Stimulated activated effector memory CD8-positive, alpha-beta T cell treated with anti-CD3 and anti-CD28 coated beads, Interleukin-12 subunit alpha, Interleukin-12 subunit beta, amount 100 ng/mL, for 72 hours (primary cell): ENCODE measurements at places on chromosomes 6 and 20.

GRCh38 chr6:27604986-27605385 lies 132.1 kb upstream of the ZNF184 start:
- no peak for DNase-seq

GRCh38 chr6:105985098-105985815 lies 100.9 kb upstream of the PRDM1 start:
- no peak for DNase-seq

DNA sequence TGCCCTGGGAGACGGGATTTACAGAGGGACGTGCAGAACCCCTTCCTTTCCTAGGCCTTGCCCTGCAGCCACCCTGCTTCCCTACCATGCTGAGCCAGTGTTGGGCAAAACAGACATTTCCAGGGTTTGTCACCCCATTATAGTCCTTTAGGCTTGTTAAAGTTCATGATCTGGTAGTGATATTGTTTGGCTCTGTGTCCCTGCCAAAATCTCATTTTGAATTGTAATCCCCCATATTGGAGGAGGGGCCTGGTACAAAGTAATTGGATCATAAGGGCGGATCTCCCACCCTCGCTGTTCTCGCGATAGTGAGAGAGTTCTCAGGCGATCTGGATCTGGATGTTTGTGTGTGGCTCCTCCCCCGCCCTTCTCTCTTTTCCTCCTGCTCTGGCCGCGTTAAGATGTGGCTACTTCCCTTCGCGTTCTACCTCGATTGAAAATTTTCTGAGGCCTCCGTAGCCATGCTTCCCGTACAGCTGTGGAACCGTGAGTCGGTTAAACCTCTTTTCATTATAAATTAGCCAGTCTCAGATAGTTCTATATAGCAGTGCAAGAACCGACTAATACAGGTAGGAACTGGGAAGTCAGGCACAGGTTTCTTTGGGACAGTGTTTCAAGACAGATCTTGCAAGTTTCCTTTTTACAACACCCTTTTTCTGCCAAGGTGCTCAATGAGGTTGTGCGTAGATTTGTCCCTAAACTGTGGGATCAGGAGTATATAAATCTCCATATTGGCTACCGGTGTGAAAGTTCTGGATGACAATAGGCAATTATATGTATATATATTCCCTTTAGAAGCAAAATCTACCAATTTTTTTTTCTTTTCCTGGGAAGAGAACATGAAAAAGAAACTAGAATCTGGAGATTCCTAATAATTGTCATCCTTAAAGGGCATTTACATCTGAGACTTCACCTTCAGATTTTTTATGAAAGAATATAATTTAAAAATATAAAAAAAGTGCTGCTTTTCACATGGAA lies 152.1 kb downstream of the SAMD5 start:
- no peak for DNase-seq

DNA sequence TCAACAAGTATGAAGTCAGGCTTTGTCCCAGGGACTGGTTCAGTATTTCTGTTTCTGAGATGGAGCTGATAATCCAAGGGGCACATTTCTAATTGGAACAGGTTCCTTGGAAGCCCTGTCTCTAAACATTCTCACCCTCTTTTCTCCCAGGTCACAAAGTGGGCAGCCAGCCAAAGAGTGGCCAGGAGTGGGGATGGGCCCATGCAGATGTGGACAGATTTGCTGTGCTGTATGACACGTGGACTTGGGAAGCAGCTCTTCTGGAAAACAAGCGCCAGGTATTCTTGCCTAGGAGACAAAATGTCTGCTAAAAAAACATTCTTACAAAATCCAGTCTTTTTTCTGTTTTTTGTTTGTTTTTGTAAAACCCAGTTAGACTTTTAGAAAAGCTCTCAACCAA lies 140.2 kb downstream of the CD164 start:
- DNase-seq: no peak

- DNase-seq: no peak
Observed at GRCh38 chr6:25456249-25457040, 177.3 kb downstream of the CARMIL1 start.

- DNase-seq: no peak
Observed at GRCh38 chr6:105952772-105953690, 133.1 kb upstream of the PRDM1 start.

GRCh38 chr6:87645080-87645479 lies 55.1 kb downstream of the ORC3 start:
- peak; percentile 52 for DNase-seq

- no peak for DNase-seq
Observed at GRCh38 chr20:5539691-5540090, 210.5 kb upstream of the SHLD1 start.

DNA sequence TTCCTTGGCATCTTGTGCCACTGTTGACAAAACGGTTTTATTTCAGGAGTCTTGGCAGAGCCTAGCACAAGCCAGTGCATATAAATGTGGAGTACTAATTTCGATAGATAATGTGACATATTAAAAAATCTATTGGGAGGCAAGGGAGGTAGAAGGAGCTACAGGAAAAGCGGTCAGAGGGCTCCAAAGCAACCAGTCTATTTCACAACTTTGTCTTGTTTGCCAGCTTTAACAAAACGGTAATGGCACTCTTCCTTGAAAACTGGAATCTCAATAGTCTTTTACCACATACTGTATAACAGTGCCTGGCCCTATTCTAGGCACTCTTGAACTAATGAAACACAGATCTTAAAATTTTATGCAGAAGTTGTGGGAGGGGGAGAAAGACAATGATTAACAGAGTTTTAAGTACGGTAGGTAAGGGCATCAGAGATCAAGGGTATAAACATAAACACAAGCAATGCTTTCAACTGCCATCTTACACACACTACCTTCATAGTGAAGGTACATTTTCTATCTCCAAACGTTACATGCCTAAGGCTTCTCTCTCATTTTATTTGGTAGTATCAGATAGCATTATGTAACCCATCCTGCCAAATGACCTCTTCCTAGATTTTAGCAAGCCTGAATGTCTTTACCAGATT lies 33.5 kb upstream of the SYNCRIP start:
- no peak for DNase-seq

DNA sequence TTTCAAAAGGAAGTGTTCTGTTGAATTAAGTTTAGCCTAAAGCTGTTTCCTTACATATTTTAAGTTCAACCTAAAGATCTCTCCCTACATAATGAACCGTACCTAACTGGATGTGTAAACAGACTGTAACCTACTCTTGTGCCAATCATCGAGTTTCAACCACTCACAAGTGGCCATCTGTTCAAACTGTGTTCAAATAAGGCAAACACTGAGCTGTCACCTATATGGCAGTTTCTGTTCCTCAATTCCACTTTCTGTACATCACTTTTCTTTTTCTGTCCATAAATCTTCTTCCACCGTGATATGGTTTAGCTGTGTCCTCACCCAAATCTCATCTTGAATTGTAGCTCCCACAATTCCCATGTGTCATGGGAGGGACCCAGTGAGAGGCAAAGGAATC lies 428.6 kb downstream of the HACE1 start:
- no peak for DNase-seq

DNA sequence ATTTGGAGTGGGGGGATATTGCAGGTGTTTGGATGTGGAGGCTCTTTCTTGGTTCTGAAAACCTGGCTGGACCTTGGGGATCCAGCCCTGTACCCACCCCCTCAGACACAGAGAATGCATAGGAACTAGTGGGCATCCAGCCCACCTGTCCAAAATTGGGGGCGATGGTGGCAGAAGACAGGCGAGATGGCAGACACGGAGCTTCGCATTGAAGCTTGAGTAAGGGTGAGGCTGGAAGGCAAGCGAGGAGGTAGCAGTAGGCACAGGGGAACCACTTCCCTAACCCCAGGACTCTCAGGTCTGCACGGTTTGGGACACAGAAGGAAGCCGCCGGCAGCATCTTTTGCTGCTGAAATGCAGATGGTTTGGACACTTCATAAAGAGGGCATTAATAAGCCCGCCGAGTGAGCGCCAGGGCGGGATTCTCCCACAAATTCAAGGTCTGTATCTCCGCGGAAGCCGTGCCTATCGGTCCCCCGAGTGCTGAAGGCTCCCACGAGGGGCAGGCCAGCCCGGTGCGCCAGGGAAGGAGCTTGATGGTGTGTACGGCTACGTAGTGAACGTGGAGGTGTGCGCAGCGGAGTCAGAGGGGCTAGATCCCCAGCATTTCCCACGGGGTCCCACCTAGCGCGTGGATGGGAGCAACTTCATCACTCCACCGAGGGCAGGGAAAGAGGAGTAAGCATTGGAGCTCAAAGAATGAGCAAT lies 1.6 kb upstream of the FOXA2 start:
- DNase-seq: no peak

DNA sequence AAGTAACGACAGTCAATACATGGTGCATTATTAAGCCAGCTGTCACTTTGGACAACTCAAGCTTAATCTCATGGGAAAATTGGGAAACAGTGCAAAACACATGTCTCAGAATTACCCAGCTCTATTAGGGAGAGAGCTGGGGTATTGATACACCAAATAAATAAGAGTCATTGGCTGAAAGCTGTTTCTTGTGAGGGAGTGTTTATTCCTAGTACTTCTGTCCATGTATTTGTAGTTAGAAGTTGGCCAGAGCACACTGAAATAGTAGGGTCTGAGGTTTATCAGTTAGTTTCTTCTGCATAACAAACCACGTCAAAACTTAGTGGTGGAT lies 192.0 kb upstream of the RALGAPA2 start:
- DNase-seq: no peak

DNA sequence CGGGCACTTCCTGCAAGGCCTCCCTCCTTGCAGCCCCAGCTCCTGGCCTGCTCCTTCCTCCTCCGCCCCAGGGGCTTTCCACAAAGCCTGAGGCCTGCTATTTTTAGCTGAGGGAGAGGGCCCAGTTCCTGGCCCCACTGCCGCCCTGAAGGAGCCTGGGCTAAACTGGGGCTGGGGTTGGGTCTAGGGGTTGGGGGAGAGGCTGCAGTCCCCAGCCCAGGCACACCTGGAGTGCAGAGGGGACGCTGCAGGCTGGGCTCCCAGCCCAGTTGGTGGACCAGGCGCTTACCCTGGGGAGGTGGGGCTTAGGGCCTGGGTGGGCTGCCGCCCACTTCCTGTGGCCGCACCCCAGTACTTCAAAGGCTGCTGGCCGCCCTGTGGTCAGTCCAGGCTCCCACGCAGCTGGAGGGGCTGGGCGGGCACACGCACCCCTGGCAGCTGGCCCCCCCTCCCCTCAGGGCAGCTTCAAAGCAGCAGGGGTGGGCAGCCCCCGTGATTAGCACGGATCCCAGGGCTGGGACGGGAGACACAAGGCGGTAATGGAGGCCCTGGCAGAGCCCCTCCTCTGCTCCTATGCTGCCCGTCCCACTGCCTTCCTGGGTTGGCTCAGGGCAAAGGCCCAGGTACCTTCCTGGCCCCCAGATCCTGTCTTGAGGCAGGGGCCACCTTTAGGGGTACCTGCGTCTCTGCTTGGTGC lies 7.1 kb upstream of the ABHD16B start:
- no peak for DNase-seq

DNA sequence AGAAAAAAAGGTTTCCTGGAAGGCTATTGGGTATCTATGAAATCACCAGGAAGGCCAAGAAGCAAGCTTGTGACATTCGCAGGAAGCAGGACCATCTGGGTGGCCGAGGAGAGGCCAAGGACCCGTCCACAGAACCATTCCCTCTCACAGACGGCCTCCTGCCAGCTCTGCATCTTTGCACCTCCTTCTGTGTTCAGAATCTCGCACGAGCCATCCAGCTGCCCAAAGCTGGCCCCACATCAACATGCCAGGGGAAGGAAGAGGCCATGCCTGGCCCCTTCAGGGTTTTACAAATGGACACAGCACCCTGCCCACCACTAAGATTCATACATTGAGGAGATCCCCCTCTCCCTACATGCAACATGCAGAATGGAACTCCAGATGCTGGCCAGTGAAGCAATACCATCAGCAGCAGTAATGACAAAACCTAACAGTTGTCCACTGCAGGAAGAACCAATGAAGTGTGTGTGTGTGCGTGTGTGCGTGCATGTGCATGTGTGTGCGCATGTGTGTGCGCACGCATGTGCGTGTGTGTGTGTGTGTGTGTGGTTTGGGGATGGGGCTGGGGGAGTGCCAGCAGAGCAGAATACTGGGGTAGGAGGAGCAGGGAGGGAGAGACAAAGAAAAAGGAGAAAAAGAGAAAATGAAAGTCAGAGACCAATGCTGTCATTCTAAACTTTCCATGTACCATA lies 184.2 kb upstream of the FOXQ1 start:
- DNase-seq: no peak

- no peak for DNase-seq
Observed at GRCh38 chr20:47568019-47568418, 66.3 kb downstream of the NCOA3 start.

DNA sequence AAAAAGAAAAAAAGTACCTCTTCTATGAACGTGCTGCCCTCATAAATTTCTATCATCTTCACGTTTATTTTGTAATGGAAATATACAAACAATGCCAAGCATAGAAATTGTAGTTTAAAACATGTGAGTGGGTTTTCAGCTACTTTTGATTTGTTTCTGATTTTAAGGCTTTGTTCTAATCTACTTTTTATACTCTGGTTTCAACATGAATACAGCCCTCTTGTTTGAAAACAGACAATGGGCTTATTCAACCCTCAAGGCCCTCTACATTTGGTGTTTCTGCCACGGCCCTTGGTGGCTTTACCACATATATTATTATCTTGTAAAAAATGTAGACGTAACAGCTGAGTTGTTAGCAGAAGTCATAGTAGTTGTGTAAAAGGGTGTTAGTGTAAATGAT lies 153.9 kb downstream of the SOX4 start:
- DNase-seq: no peak

DNA sequence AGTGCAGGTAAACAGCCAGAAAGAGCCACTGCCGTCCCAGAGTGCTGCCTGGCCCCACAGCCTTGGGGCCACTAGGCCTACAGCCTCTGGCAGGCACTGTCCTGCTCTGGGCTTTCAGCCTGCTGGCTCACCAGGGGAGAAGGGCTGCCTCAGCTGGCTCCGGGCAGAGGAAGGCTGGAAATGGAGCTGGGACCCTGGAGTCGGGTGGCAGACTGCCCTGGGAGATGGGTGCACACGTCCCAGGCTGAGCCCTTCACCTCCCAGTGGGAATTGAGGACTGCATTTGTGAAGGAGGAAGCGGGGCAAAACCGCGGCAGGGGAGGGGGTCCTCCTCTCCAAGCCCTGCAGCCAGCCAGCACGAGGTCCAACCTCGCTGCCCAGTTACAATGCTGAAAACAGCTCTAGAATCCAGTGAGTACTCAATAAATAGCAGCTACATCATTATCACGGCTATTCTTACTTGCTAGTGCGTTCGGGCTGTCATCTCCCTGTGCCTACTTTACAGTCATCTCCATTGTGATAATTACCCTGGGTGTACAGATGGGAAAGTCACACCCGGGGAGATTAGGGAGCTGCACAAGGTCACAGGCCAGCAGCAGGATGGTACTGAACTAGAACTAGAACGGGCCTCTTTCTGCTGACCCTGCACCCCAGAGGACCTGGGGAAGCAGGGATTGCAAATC lies 13.1 kb downstream of the ACSS1 start:
- no peak for DNase-seq

- no peak for DNase-seq
Observed at GRCh38 chr6:134447423-134447822, 129.5 kb upstream of the SGK1 start.

- no peak for DNase-seq
Observed at GRCh38 chr20:47093320-47093966, 198.8 kb downstream of the EYA2 start.

GRCh38 chr20:19874040-19874727 lies 116.1 kb downstream of the RIN2 start:
- no peak for DNase-seq

GRCh38 chr6:16494793-16495192 lies 256.4 kb downstream of the GMPR start:
- no peak for DNase-seq

- no peak for DNase-seq
Observed at GRCh38 chr6:152186840-152187239, 379.4 kb downstream of the ESR1 start.

GRCh38 chr6:22145376-22145775 lies 151.5 kb downstream of the PRL start:
- no peak for DNase-seq
